Effector memory CD4-positive, alpha-beta T cell (primary cell): ENCODE measurements at places on chromosomes 2 and 18.

- H3K36me3 ChIP-seq = no peaks in the 10 kb centered on the region
- H3K27ac ChIP-seq = no peak overlapping the region
- DNase-seq = no peak
Observed at GRCh38 chr2:26706616-26707473, 14.3 kb downstream of the KCNK3 start.

DNA sequence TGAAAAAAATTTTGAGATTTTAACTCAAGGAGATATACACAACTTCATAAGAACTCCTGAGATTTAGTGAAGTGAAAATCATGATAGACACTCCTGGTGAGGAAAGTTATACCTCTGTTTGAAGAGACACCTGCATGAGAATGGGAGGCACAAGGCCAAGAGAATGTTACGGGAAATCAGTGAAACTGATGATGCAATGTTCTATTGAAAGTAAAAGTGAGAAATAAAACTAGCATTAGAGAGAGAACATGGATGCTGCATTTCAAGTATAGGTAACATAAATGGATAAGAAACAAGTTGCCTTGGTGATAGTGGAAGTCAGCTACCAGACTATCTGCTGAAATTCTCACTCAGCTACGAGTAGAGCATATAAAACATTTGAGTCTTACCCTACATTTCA lies 562.1 kb upstream of the FANCL start:
- H3K4me1 ChIP-seq = no peaks in the 10 kb centered on the region
- no peak overlapping the region for H3K4me3 ChIP-seq
- no peaks in the 10 kb centered on the region for H3K36me3 ChIP-seq
- no peak overlapping the region for H3K27ac ChIP-seq
- DNase-seq = no peak

GRCh38 chr2:159998961-159999360 lies 63.5 kb downstream of the PLA2R1 start:
- no peaks in the 10 kb centered on the region for H3K4me1 ChIP-seq
- no peak for DNase-seq
- no peaks in the 10 kb centered on the region for H3K27me3 ChIP-seq
- H3K27ac ChIP-seq = no peak overlapping the region

- H3K27me3 ChIP-seq = no peaks in the 10 kb centered on the region
- DNase-seq = no peak
- H3K27ac ChIP-seq = no peak overlapping the region
Observed at GRCh38 chr2:134108113-134108512, 145.8 kb upstream of the MGAT5 start.

DNA sequence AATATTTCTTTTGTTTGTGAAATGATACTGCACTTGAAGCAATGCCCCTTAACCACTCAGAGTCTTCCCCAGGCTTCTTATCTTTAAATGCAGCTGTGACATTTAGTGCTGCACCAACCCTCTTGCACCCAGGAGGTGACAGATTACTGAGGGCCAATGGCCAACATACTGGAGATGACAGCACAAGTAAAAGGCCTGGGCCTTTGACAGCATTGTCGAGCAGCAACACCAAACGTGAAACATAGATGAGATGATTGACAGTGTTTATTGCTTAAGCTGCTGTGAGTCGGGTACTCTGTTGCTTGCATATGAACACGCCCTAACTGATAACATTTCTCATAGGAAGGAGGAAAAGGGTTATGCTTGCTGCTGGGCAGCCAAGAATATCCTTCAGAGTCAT lies 80.3 kb downstream of the THNSL2 start:
- no peak overlapping the region for H3K4me3 ChIP-seq
- no peaks in the 10 kb centered on the region for H3K36me3 ChIP-seq
- no peak for DNase-seq
- H3K27me3 ChIP-seq = no peaks in the 10 kb centered on the region

DNA sequence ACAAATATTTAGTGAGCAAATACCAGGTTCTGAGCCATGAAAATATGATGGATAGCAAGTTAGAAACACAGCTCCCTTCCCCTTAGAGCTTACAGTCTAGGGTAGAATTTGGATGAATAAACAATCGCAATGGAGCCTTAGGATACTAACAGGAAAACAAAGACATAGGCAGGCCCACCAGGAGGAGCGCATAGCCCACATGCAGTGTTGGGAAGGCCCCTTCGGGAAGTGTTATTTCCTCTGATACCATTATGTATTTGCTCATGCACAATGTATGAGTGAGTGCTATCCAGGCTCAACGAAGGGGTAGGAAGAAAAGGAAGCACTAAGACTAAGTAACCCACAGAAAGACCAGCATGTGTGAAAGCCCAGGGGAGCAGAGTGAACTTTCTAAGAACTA lies 54.0 kb downstream of the RAB27B start:
- no peaks in the 10 kb centered on the region for H3K36me3 ChIP-seq
- no peak for DNase-seq

- peaks cover 32% of the 10 kb centered on the region for H3K27me3 ChIP-seq
- no peak overlapping the region for H3K27ac ChIP-seq
- peaks cover 30% of the 10 kb centered on the region for H3K4me1 ChIP-seq
- no peaks in the 10 kb centered on the region for H3K36me3 ChIP-seq
Observed at GRCh38 chr2:72143441-72144273, 4.0 kb downstream of the CYP26B1 start.

- H3K4me1 ChIP-seq = peaks cover 20% of the 10 kb centered on the region
- H3K36me3 ChIP-seq = peaks cover 2% of the 10 kb centered on the region
- no peak for DNase-seq
- no peaks in the 10 kb centered on the region for H3K27me3 ChIP-seq
Observed at GRCh38 chr2:237968048-237968862, 1.4 kb downstream of the UBE2F start.

DNA sequence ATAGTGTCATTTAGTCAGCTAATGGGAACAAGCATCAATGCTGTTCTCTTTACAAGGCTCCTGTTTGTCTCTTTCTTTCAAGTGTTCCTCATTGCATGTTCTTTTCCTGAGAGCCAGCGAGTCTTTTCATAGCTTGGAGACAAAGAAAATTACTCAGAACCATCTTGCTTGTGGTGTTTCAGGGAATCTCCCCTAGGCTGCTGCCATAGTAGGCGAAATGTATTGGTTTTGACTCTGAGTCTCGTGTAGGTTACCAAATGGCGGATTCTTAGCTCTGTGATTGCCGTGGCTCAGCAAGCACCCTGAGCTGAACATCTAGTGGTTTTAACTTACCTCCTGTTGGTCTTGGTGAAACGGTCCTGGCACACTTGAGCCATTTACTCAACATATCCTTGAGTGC lies 68.7 kb downstream of the RHBDD1 start:
- no peaks in the 10 kb centered on the region for H3K27me3 ChIP-seq
- H3K36me3 ChIP-seq = peaks cover 4% of the 10 kb centered on the region
- no peak for DNase-seq
- H3K4me3 ChIP-seq = no peak overlapping the region
- no peak overlapping the region for H3K27ac ChIP-seq
- no peaks in the 10 kb centered on the region for H3K4me1 ChIP-seq

DNA sequence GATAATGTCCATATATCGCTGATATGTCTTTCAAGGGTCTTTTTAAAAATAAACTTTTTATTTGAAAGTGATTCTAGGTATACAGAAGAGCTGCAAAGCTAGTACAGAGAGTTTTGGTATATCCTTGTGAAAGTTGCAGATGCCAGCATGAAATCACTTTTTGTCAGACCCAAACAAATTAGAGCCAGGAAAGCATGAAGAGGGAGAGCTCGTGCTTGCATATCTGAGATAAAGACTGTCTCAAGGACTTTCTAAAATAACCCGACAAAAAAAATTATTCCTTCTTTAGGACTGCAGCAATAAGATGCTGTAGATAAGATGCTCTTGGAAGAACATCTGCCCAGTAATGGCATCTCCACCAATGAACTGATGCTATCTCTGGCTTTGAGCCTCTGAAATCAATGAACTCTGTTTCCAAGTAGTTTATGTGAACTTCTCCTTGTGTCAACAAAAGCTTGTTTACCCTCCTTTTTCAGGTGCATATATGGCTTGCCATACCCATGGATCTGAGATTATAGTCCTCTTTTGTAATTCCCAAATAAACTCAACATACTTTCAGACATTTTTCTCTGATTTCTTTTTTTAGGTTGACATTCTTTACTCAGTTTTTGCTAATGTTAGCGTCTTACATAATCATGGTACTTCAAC lies 774.6 kb upstream of the FAM98A start:
- no peak overlapping the region for H3K4me3 ChIP-seq
- H3K27ac ChIP-seq = no peak overlapping the region
- DNase-seq = no peak
- no peaks in the 10 kb centered on the region for H3K36me3 ChIP-seq
- no peaks in the 10 kb centered on the region for H3K27me3 ChIP-seq
- no peaks in the 10 kb centered on the region for H3K4me1 ChIP-seq

- no peak overlapping the region for H3K4me3 ChIP-seq
- DNase-seq = no peak
- H3K27me3 ChIP-seq = no peaks in the 10 kb centered on the region
- peaks cover 49% of the 10 kb centered on the region for H3K4me1 ChIP-seq
Observed at GRCh38 chr2:84830095-84830494, 50.8 kb downstream of the TRABD2A start.

- H3K4me3 ChIP-seq = no peak overlapping the region
- no peaks in the 10 kb centered on the region for H3K4me1 ChIP-seq
- no peaks in the 10 kb centered on the region for H3K27me3 ChIP-seq
- no peak overlapping the region for H3K27ac ChIP-seq
Observed at GRCh38 chr2:42386682-42387081, 25.7 kb upstream of the COX7A2L start.

GRCh38 chr18:63131959-63132818 lies 187.4 kb downstream of the BCL2 start:
- DNase-seq = no peak
- H3K4me1 ChIP-seq = peaks cover 7% of the 10 kb centered on the region
- H3K27ac ChIP-seq = no peak overlapping the region
- H3K36me3 ChIP-seq = peaks cover 14% of the 10 kb centered on the region
- no peak overlapping the region for H3K4me3 ChIP-seq
- H3K27me3 ChIP-seq = no peaks in the 10 kb centered on the region

DNA sequence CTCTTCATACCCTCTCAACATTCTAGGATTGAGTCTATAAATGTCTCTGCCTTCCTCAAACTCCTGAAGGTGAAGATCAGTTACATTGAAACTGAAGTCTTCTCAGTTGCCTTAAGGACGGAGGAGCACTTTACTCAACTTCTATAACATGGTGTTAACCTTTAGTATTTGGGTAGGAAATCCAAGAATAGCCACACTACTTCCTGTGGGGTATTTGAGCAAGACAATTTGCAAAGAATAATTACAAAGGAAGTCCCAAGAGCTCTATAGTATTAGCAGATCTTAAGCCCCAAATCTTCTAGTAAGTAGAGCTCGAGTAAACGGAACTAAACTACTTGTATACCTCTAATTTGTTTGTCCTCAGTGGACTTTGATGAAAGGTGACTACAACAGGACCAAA lies 80.9 kb downstream of the SP100 start:
- peaks cover 6% of the 10 kb centered on the region for H3K4me1 ChIP-seq
- H3K27me3 ChIP-seq = no peaks in the 10 kb centered on the region
- H3K36me3 ChIP-seq = peaks cover 50% of the 10 kb centered on the region

- no peak overlapping the region for H3K27ac ChIP-seq
- H3K4me3 ChIP-seq = no peak overlapping the region
- H3K4me1 ChIP-seq = peaks cover 5% of the 10 kb centered on the region
Observed at GRCh38 chr2:218325566-218326160, 31.0 kb upstream of the CATIP start.

GRCh38 chr2:238963161-238963970 lies 115.5 kb downstream of the TWIST2 start:
- H3K27ac ChIP-seq = no peak overlapping the region
- H3K4me1 ChIP-seq = no peaks in the 10 kb centered on the region
- no peaks in the 10 kb centered on the region for H3K36me3 ChIP-seq
- no peaks in the 10 kb centered on the region for H3K27me3 ChIP-seq
- no peak for DNase-seq
- H3K4me3 ChIP-seq = no peak overlapping the region

- no peaks in the 10 kb centered on the region for H3K4me1 ChIP-seq
- no peak overlapping the region for H3K27ac ChIP-seq
- no peak overlapping the region for H3K4me3 ChIP-seq
- DNase-seq = no peak
- no peaks in the 10 kb centered on the region for H3K27me3 ChIP-seq
- no peaks in the 10 kb centered on the region for H3K36me3 ChIP-seq
Observed at GRCh38 chr2:80943487-80943886, 638.9 kb upstream of the LRRTM1 start.

DNA sequence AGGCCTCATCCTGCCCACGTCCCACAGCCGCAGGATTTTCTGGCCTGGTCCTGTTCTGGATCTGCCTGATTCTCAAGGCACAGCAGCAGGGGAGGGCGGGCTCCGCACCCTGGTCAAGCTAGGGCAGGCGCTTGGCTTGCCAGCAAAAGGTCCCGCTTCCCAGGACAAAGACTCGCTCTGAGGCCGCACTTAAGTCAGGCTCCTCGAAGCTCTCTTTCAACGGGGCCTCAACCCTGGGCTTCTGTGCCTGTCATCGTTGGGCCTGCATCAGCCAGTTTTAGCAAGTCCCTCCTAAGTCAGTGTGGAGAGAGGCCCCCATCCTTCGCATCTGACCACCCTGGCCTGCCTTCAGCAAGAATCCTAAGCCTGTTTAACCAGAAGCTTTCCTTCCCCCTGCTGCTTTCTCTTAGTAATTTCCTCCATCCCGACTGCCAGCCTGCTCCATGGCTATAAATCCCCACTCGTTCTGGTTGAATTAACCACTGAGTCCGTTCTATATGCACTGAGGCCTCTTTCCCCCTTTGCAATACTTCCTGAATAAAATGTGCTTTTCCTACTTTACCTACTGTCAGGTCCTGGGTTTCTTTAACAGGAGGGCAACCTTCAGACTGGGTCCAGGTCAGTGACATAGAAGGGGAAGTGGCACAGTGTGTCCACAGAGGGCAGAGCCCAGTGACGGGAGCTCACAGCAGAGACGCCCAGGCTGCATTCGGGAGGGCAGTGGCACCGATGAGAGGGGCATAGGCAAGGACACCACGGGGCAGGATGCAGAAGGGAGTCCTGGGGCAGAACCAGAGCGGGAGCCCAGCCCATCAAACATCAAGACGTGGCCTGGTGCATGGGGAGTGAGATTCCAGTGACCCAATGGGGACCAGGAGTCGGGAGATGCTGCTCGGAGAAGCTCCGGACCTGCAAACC lies 62.7 kb downstream of the SP110 start:
- H3K27me3 ChIP-seq = no peaks in the 10 kb centered on the region
- H3K27ac ChIP-seq = no peak overlapping the region
- H3K36me3 ChIP-seq = no peaks in the 10 kb centered on the region
- no peak for DNase-seq

DNA sequence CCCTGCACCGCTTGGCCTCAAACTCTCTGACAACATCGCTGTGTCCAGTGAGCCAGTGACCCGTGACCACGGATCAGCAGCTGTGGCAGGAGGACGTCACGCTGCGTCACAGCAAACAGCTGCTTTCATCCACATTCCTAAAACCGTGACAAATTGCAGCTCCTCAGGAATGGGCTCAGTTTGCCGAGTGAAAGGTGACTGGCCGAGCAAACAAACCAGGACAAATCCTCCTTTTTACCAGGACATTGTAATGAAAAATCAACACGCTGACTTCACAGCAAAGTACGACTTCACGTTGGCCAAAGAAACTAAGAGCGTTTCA lies 57.6 kb downstream of the PXDN start:
- no peaks in the 10 kb centered on the region for H3K4me1 ChIP-seq
- H3K4me3 ChIP-seq = no peak overlapping the region
- no peaks in the 10 kb centered on the region for H3K36me3 ChIP-seq
- H3K27ac ChIP-seq = no peak overlapping the region
- DNase-seq = no peak
